Right atrium auricular region (tissue), 2 donors: ENCODE measurements at places on chromosomes 1 and 21. TPM values are rescaled to one million over a fixed set of nuclear protein-coding genes. Genes with fewer than 3 reads are reported as not detected.
A peak's percentile ranks its signal among the peaks of the same experiment; 100 is the strongest.

DNA sequence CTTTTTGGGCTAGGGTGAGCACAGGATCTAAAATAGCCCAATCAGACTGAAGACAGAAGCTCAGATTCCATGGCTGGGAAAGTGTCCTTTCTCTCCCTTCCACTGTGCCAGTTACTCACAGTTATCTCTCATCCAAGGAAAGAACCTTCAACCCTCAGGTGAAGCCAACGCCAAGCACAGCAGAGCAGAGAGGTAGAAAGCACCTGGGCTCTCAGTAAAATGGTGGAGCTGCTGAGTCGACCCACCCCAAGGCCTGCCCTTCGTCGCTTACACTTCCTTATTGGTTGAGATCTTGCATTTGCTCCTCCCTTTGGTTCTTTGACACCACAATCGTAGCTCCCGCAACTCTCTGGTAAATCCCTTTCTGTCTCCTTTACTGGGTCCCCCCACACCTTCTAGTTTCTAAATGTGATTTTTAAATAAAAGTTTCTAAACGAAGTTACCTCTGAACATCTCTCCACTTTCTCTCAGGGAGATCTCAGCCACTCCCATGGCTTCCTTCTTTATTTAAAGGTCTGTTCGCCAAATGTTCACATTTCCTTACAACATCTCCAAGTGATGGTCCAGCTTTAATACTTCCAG, 27.5 kb upstream of the SLC30A1 start:
- no peak for DNase-seq

DNA sequence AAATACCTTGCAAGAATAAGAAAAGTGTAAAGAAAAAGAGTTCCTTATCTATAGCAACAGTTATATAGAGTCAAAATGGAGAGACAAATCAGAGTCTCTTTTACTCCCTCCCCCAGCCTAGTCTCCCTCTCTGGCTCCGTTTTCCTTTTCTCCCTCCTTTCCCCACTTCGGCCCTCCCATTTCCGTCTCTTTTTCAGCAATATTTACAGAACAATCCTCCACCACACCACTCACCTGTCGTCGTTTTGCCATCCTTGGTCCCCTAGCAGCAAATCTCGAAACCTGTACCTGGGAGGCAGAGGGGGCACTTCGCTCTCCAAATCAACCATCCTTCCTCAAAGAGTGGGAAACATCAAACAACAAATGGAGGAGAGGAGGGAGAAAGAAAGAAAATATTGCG, 259 bp downstream of the KCNT2 start:
- DNase-seq: no peak

GRCh38 chr1:213761845-213762407, 225.8 kb upstream of the PROX1 start:
- DNase-seq: no peak

GRCh38 chr1:12714710-12715475, 1.0 kb upstream of the AADACL3 start:
- DNase-seq: no peak

- DNase-seq: no peak
These were observed 69.1 kb upstream of the STUM start for GRCh38 chr1:226479474-226479873.

DNA sequence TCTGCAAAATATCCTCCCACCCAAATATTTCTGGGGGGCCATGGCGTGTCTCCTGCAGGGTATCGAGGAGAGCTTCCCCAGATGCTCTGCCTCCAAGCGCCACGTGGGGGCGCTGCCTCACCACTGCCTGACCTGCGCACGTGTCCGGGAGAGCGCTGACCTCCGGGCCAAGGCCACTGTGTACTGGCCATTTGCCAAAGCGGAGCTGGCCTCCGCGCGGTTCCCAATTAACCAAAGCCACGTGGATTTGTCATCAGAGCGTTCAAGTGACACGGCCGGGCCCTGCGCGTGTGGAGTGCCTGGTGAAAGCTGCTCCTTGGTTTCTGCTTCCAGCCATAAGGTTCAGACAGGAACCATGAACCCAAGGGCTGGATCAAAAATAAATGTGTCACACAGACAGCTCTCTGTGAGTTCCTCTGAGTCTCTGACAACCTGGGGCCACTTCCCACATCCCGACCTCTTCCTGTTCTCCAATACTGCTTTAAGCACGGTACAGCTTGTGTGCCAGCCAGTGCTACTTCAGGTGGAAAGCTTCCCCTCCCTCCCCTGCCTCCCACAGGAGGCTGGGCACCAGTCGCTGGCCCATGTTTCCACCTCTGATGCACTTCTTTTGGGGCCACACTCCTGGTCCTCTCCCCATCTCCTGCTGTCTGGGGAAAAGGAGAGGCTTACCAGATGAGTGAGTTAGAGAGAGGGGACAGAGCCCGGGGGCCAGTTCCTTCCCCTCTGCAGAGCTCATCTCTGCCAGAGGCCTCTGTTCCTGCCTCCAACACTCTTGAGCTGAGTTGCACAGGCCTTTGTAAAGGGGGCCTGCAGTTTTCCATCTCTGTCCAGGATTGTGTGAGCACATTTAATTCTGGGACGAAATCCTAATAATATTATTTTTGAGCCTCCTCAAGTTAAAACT, 26.1 kb downstream of the ZP4 start:
- DNase-seq: peak; percentile 73

- no peak for DNase-seq
These were observed 481 bp upstream of the EXTL1 start for GRCh38 chr1:26020941-26021646.

DNA sequence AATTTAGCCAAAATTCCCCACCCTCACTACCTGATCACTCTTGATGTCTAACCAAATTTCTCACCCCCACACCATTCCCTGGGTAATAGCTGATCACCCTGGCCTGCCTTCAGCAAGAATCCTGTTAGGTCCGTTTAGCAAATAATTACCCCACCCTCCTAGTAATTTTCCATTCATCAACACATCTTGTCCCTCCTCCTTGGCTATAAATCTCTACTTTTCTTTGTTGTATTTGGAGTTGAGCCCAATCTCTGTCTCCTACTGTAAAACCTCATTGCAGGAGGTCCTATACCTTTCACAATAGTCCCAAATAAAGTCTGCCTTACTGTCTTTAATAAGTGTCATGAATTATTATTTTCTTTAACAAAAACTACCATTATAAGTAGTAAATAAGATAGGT, 6.9 kb upstream of the PRKAA2 start:
- no peak for DNase-seq

GRCh38 chr1:227378181-227378580, 59.9 kb upstream of the CDC42BPA start:
- no peak for DNase-seq

DNA sequence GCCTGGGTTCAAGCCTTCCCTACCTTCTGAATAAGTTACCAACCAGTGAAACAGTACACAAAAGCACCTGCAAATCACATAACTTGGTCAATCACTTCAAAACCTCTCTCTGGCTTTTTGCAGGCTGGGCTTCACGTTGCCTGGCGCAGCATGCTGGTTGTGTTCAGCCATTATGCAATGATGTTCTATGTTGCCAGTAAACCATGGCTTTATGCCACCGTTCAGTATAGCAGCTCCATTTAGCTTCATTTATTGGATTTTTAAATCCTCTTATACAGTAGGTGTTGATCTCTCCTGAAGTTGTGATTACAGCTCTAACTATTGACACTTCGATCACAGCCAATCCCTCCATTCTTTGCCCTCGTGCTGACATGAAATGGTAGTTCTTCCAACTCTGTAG, 233.6 kb upstream of the PTBP2 start:
- DNase-seq: no peak

DNA sequence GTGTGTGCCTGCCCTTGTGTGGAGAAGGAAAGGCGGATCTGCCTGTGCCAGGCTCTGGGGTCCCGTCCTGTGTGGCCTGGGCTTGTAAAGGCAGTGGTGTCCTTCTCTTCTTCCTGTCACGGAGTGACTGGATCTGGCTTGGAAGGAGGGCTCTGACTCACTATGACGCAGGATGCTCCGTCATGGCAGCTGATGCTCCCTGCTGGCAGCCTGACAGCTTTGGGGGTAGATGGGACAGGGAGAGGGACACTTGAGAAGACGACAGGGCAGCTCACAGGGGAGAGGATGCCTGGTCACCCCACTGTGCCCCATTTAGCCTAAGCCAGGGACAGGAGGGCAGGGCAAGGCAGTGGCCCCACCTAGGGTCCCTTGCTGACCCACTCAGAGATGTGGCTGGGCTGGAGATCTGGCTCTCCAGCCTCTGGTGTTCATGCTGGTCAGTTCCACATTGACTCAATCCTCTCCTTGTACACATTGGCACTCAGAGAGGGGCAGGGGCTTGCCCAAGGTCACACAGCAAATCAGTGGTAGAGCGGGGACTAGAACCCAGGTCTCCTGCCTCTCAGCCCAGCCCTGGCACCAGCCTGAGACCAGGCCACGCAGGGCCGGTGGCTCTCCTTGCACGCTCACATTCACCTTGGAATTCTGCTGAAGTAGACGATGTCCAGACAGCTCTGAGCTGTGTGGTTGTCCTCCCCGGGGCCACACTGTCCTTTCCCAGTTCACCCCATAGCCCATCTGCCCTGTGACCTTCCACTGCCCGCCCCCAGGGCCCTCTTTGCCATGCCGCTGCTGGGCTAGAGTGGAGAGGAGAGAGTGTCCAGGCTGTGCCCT, 2.8 kb upstream of the FAM131C start:
- peak; percentile 86 for DNase-seq

DNA sequence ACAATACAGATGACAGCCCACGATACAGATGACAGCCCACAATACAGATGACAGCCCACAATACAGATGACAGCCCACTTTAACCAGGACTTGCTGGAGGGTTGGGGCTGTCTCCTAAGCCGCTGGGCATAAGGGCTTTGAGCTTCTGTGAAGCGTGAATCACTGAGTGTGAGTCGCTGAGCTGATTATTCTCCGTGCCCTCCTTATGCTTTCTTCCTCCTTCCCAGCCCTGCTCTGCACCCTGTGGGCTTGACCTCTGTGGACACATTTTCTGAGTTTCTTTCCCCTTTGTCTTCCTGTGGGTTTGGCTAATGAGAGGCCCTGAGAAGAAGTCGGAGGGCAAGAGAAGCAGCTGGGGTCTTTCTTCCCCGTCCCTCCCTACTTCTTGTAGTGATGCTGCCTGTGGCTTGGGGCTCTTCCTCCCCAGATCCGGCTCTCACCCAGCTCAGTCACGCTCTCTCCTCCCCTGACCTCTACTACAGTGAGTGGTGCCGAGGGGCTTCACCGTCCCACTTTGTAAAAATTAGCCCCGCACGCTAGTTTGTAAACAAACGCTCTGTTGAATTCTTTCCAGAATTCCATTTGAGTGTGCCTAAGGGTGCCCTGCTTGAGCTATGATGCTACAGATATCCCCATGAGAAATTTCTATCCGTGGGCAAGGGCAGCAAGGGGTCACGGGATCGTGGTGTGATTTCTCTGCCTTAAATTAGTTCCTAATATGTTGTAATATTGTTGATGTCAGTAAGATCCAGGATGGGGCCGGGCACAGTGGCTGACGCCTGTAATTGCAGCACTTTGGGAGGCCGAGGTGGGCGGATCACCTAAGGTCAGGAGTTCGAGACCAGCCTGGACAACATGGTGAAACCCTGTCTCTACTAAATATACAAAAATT, 46.4 kb upstream of the SOD1 start:
- no peak for DNase-seq

DNA sequence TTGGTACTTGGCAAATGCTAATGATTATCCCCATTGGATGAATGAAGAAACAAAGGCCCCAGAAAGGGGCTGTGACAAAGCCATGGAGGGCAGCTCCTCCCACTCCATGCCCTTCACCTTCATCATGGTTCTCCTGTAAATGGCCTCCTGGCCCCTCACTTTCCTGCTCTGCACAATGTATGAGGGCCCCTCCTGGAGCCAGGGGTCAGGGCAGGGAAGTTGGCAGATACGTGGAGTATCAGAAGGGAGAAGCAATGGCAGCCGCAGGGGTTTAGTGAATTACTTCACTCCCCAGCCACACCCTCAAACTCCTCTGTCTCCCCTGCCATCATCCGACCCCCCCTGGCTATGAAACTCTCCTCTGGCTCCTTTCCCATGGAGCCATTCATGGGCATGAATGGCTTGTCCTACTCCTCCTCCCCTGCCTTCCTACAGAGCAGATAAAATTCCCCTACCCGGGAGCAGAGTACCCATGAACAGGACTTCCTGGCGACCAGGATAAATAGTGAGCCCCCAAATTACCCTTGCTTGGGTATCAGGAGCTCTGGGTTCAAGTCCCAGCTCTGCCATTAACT, 86.3 kb downstream of the CAMK2N1 start:
- DNase-seq: no peak

DNA sequence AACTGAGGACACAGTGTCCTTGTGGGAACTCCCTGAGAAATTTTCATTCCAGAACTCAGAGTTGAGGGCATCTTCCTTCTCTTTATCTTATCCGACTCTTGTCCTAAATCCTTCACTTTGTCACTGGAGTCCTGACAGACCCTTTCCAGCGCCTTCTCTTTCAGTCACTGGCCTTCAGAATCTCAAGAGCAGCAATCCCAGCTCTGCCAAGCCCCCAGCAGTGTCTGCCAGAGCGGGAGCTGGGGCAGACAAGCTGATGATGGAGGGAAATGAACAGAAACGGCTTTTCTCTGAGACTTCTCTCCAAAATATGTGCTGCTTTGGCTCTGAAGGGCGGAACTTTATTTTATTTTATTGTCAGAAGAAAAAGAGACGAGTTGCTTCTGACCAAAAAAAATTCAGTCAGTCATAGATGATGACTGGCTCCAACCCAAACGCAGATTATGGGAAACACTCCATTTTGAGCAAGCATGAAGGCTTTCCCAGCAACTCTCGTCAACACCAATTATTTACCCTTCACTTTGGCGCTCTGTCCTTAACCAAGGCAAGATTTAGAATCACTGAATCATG, 32.2 kb downstream of the MIS18A start:
- no peak for DNase-seq

- no peak for DNase-seq
These were observed 1570.6 kb downstream of the BRINP3 start for GRCh38 chr1:188906921-188907641.

DNA sequence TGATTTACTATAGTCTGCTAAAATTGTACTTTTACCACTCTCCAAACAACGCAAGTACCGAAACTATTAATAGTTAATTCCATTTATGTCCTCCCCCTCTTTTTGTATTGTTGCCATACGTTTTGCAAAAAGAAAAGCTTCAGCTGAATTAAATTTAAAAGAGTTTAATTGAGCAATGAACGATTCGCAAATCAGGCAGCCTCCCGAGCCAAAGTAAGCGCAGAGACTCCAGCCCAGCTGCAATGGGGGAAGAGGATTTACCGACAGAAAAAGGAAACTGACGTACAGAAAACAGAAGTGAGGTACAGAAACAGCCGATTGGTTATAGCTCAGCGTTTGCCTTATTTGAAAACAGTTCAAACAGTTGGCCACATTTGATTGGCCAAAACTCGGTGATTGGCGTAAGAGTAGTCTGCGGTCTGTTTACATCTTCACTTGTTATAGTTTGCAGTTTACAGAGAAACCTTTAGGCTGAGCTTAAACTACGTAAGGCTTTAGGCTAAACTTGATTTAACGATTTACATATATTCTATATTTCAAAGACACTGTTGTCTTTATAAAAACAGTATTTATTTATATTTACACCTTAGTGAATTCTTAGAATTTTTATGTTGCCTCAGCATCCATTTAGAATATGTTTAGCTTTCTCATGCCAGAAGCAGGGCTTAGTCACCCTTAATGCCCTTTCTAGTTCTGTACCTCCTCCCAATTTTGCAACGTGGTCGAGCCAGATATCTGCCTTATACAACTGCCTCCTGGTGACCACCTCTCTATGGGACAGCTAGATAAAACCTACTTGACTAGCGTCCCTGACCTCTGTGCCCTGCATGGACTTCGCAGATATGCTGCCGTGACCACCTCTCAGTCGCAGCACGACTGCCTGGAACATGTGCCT, 23.8 kb downstream of the CR1 start:
- DNase-seq: no peak

VWA5B1 gene
- total RNA-seq: 0.43 TPM

C1orf141 gene
- total RNA-seq: not detected

OR2T35 gene
- not detected for total RNA-seq

FAM78B gene
- 2.9 TPM for total RNA-seq

NVL gene
- total RNA-seq: 7.5 TPM

DNAJC6 gene
- total RNA-seq: 17.3 TPM

HSPA6 gene
- 1.3 TPM for total RNA-seq

PTPRU gene
- total RNA-seq: 15.9 TPM
